NCI-H1930 (cell line): ENCODE measurements at places on chromosomes 3 and 15.

DNA sequence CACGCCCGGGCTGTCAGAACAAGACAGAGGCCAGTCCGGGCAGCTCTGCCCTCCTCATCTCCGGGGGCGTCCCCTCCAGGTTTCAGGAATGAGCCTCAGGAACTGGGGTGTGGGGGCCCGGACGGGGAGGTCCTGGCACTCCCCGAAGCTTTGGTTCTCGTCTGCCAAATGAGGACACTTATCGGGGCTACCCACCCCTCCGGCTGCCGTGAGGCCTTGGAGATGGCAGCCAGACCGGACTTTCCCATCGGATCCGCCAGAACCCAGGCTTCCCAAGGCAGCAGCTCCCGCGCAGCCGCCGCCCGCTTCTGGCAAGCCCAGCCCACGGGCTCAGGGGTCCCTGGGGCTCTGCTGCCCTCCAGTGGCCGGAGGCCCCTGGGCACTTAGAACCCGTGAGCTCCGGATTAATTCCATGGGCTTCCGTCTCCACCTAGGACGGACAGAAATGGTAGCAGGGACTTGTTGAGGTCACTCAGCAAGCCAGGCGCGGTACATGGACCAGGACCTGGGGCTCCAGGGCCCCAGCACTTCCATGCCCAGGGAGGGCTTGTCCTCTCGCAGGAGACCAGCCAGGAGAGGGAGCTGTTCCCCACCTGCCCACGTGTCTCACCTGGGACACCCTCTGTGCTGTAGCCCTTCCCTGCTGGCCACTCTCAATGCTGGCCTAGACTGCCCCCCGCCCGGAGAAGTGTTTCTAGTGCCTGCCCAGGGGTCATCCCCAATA lies 89.4 kb downstream of the LINGO1 start:
- DNase-seq: peak; percentile 70

DNA sequence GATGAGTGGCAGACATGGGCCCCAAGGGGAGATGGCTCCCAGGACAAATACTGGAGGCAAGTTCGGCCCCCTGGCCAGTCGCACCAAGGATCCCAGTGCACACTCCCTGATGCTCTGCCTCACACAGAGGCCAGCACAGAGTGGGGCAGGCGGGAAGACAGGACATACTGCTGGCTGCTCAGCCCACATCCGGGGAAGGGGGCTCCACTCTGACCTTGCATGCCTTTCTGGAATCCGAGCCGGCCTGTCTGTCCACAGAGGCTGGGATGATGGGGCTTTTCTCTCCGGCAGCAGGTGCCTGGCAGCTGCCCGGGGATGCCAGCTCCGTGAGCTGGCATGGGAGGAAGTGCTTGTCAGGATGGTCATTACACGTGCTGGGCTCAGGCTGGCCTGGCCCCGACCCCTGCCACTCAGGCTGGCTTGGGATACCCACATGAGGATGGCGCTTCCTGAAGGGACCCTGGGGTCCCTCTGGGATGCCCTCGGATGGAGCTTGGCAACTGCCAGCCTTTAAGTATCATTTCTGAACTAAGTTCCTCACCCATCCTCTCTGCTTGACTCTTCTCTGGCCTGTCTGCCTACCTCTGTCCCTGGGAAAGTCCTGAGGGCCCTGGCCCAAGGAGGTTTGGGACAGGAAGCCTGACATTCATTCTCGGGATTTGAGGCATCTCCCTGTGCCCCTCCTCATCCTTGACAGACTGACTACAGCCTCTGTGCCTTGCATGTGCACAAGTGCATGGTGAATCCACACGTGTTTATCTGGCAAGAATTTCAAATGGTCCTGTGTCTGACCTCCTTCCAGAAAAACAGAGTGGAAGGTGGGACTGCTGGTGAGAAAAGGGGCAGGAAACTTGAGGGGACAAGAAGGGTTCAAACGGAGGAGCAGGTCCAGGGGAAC lies 46.5 kb downstream of the EXOG start:
- no peak for DNase-seq

DNA sequence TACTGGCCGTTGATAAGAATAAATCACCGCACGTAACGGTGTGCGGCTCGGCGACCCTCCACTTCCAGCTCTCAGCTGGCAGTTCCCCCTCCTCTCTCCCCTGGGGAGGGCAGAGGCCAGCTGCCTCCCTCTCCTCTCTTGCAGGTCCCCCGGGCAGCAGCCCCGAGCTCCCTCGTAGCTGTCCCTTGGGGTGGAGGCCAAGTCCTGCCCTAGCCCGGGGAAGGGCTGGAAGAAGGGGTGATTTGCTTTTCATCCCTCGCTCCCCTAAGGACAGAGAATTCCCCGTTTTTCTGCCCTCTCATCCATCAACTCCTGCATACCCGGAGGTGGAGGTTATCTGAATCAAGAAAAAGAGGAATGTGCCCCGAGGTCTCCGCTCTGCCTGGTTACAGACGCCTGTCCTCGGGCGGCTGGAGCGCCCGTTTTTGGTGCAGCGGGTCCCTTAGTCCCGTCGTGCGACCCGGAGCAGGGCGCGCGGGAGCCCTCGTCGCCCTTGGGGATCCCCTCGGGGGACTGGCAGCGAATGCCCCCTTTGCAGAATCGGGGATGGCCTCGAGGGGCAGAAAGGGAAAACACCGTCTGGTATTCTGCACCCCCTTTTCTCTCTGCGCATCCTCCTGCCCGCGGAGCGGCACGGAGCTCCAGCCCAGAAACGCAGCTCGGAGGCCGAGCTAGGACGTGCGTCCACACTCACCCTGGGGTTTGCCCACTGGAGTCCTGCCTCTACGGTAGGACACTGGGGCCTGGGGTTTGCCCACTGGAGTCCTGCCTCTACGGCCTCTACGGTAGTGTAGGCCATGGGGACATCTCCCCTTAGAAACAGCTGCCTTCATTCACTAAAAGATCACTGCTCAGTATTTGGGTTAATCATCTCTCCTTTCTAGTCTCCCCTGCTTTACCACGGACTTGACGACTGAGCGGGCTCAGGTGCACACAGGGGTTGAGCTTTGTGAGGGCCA lies 2.2 kb downstream of the PTPRG start:
- DNase-seq: no peak

GRCh38 chr15:62362608-62363007 lies 197.5 kb upstream of the C2CD4B start:
- DNase-seq: no peak

DNA sequence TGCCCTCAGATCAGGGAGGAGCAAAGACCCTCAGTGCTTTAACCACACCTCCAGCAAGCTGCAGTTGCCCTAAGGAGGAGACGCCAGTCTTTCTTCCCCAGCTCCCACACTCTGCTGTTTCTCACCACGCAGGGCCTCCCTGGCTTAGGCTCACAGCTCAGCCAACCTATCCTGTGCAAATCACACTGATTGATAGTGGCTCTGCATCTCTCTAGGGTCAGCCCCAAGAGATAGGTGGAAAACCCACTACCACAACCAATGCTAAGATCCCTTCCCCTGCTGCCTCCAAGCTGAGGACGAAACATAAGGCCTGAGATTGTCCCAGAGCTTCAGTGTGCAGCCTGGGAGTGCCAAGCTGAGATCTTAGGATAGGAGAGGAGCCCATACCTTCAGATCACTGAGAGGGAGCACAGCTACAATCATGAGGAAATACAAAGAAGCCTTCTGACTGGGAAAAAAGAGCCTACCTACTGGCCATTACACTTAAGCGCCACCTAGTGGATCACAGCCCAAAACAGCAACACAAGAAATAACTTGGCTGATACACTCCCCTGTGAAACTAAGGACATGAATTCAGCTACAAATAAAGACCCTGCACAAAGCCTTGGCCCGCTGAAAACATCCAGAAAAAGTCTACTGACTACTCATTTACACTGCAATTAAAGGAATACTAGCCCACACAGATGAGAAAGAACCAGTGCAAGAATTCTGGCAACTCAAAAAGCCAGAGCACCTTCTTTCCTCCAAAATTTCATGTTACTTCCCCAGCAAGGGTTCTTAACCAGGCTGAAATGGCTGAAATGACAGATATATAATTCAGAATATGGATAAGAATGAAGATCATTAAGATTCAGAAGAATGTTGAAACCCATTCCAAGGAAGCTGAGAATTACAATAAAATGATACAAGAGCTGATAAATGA lies 271.5 kb upstream of the DCBLD2 start:
- DNase-seq: no peak

DNA sequence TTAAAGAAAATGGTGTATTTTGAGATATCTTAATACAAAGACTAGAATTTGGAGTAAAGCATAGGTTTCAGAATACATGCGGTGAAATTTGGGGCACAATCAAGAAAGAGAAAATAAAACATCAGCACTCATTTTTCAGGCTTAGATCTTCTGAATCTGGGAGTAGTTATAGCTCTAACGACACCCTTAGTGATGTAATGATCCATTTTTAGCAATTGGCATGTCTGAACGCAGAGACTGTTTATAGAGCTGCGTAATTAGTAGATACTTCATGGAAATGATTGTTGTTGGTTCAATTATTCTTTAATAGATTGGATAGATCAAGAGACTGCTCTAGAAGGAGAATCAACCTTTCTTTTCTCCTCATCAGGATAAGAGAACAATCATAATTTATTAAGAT lies 47.5 kb upstream of the SNRK start:
- DNase-seq: no peak

DNA sequence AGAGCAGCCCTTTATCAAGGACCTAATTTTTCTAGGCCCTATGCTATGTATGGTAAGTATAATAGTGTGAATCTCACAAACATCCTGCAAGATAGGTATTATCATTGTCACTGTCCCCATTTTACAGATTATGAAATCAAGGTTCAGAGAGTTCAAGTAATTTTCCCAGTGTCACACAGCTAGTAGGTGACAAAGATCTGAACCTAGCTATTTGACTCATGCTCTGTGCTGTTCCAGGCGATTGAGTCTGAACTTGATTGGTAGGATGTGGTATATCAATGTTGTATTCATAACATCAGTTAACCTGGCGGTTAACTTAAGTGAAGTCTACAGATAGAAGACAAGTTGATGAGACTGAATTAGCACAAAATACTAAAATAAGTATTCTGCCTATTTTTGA lies 229.9 kb downstream of the CHST2 start:
- DNase-seq: no peak

- no peak for DNase-seq
These were observed 334.5 kb upstream of the KCNMB2 start for GRCh38 chr3:178201714-178202113.

DNA sequence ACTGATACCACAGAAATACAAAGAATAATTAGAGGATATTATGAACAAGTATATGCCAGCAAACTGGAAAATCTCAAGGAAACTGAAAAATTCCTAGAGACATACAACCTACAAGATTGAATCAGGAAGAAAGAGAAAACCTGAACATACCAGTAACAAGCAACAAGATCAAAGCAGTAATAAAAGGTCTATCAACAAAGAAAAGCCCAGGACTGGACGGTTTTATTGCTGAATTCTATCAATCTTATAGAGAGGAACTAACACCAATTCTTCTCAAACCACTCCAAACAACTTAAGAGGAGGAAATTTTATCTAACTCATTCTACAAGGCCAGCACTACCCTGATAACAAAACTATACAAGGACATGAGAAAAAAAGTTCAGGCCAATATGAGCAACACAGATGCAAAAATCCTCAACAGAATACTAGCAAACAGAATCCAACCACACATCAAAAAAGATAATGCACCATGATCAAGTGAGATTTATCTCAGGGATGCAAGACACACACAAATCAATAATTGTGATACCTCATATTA lies 71.1 kb upstream of the IMPG2 start:
- DNase-seq: no peak

DNA sequence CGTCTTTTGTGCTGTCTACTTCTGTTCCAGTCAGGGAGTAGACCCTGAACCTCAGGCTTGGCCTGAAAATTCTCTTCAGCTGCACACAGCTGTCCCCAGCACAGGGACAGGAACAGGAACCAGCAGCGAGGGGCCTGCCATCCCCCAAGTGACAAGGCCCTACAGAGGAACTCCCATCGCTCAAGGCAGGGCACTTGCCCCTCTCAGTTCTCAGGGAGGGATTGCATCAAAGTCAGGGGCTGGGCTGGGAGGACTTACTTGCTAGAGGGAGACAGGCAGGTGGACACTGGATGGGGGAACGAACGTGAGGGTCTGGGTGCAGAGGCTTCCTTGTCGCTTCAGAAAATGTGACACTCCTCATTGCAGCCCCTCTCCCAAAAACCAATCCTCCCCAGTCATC lies 163.6 kb downstream of the CHSY1 start:
- no peak for DNase-seq

GRCh38 chr3:46552538-46552937 lies 13.6 kb downstream of the LRRC2 start:
- DNase-seq: no peak

DNA sequence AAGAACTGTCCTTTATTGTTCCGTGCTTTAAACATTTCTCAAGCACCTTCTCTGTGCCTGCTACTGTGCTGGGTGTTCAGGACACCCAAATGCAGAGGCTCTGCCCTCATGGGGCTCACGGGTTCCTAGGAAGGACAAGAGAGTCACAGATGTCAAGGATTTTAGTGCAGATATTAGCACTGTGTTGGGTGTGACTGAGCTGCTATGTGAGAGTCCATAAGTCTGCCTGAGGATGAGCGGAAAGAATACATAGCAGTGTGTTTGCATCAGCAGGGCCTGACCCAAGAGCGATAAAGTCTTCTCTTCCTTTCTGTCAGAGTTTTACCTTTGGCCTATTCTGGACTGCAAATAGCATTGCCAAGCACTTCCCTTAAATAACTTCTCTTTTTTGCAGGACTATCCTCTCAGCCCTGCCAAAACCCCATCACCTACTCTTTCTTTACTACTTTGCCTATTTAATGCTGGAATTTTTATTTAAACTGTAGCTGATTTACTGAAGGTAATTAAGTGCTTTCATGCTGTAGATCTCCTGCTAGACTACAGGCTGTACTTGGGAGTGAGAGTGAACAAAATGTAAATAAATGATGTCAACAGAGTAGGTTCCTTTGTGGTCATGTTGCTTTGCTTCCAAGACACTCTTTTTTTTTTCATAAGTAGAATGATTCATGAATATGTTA lies 459.4 kb upstream of the TPRG1 start:
- DNase-seq: no peak

DNA sequence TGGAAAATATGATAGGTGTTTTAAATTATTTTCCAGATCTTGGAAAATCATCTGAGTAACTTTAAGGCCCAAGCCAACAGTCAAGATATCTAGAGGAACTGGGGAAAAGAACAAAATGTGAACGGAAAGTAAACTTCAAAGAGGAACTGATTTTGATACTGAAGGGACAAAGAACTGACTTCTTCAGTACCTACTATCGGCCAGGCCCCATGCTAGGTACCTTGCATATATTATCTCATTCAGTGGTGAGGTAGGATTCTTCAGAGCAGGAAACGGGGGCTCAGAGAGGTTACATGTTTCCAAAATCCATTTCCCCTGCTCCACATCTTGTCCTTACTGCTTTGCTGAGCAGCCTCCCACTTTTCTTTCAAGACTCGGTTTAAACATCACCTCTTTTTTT lies 9.8 kb upstream of the ZNF710 start:
- DNase-seq: no peak
